Body of pancreas (tissue), 4 donors: ENCODE measurements at places on chromosomes 7 and 10.

DNA sequence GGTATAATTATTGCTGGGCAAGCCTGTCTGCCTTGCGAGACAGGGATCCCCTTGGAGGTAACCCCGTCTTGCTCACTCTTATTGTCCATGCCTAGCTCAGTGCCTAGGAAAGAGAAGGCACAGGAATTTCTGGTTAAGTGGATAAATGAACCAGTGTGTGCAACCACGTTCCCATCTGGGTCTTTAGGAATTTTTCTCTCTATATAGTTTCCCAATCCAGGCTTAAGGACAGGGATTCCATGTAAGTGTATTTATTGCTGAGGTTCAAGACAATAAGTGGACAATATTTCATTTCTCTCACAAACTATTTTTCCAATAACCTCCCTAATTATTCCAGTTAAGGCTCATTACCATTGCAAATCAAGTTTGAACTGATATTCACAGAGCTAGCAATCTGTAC is 8.9 kb upstream of the ADAM12 start:
- no peak for DNase-seq

DNA sequence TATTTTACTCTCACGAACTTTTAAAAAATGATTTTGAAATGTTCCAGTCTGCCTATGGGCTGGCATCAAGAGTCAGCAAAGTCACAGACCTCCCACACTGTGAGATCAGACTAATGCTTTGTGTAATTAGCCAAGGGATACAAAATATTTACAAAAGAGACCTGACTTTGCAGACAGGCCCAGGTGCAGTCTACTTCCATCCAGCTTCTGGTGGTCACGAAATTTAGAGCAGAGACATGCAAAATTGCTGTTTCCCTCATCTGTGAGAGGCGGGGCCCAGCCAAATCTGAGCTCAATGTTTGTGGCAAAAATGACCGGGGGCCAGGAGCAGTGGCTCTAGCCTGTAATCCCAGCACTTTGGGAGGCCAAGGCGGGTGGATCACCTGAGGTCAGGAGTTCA is 82.5 kb upstream of the PITRM1 start:
- no peak for DNase-seq

DNA sequence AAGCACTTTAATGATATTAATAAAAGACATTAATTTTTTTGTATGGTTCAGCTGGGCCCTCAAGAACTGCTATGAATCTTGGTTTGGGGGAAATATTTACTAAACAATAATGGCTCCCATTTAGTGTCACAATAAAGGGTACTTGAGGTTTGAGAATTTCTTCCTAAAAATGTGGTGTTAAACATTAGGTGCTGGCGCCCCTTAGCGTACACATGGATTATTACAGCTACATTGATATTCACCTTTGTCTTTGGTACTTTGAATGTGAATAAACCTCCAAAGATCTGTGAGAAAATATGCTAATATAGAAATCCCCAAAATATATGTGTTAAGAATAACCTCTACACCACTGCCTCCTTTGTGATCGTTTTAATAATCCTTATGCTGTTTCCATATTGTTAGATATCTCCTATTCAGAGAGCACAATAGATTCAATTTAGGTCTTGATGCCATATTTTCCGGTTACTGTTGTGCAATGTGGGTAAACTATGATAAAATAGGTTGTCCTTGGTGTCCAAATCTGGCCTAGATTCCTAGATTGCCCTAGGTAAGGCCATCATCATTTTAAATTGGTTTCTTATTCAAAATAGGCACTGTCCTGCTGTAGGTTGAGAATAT is 161.8 kb upstream of the CACNA2D1 start:
- peak; percentile 32 for DNase-seq

- DNase-seq = peak; percentile 71
Measured at GRCh38 chr7:124033095-124033806, 384 bp upstream of the TMEM229A start.

DNA sequence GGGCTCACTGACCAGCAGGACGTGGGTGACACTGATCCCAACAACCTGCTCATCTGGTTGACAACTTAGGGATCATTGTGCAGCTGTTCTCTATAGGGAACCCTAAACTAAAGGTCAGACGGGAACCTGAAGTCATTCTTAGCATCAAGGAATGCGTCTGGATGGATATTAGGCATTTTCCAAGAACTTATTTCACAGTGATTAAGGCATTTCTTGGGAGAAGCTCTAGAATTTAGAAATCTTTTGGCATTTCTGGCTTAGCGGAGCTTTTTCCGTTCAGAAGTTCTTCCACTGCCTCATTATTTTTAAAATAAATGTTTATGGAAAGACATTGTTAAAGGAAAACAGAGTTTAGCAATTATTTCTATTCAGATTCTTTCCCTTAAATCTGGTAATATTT is 303.3 kb upstream of the IGFBP3 start:
- DNase-seq = no peak

- DNase-seq = no peak
Measured at GRCh38 chr7:131354390-131354789, 26.7 kb downstream of the MKLN1 start.

DNA sequence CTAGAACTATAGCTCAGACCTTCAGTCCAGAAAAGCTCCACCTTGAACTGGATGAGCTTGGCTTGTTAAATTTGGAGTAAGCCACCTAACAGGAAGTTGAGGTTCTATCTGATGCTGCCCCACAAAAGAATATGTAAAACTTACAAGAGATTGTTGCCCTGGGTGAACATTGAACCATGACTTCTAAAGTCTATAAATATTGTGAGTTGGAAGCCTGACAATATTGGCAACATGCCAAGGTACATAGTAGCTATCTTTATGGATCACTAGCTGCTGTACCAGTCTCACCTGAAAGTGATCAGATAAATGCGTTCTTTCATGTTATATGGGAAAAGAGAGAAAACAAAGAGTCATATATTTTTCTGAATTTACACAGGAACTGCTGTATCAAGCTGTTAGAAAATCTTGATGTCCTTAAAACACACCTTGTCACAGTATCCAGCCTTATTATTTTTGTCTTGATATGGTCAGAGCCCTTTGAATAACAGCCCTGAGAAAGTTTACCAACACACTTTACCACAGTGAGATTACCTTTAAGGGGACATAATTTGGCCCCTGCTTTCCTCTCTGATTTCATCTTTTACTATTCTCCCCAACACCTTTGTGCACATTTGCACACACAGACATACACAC is 92.0 kb downstream of the LSMEM1 start:
- peak; percentile 16 for DNase-seq

DNA sequence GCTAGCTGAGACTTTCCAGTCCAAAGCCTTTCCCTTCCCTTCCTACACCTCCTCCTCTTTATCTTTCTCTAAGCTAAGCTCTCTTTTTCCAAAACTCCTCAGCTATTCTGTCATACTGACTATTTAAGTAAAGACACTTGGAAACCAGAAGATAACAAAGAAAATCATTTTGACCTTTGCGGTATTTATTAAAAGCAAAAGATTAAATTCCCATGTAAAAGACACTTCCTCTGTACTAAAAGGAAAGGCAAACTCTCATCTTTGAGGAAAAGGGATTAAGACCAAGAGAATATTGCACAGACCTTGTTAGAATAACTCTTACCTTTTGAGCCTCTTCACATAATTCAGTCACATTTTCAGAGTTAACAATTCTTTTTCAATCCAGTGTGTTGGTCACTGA is 15.8 kb downstream of the ST8SIA6 start:
- DNase-seq = no peak

DNA sequence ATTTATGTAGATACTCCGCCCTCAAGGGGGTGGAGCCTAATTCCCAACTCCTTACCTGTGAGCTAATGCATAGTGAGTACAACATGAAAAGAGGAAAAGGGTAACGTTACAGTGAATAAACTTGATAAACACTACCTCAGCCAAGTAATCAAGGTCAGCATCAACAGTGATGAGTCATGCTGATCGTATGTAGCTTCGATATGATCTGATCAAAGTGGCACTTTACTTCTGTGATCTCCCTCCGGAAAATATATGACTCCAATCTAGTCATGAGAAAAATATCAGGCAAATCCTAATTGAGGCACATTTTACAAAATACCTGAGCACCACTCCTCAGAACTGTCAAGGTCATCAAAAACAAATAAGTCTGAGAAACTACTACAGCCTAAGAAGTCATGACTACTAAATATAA is 70.4 kb downstream of the VTI1A start:
- DNase-seq = no peak

DNA sequence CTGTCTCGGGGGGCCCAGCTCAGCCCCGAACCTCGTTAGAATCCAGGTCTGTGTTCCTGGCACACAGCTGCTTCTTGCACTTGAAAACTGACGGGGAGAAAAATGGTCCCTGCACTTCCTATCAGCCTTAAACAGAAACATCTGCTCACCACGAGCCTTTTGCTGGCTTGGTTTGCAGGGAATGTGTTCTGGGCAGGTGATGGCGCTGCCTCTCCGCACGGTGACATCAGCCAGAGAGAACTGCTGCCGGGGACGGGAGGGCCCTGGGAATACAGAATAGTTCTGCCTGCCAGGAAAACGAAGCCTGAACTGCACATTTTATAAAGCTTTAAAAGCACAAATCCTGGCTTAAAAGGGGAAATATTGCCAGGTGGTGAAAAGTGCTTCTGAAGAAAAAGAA is 622.5 kb downstream of the TYW1 start:
- DNase-seq = peak; percentile 6

DNA sequence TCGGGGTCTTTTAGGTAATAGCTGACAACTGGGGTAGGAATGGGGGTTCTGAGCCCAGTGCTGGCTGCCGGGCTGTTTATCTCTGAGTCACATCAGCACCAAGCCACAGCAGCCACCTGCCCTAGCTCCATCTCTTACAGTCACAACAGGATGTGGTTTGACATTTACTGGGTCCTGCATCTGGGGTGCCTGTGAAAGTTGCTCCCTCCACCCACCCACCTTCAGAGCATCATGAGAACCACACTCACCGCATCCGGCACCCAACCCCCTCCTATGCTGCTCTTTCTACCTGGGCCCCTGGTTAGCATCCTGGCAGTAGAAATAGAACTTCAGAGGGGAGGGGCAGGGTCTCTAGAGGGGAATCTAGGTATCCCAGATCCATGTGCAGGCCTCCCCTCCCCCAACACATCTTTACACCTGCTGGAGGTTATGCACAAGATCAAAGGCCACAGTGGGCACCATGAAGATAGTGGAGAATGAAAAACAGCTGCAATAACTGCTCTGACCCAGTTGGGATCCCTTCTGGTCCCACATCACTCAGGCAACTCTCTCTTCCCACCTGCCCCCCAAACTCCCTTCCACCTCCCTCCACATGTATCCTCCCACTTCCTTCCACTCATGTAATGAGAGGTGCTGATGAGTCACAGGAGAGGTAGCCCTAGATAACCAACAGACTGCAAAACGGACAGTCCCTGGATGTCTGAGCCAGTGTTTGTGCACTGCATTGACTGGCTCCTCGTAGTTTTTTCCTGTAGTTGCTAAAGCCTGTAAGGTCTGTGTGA is 38.2 kb downstream of the PRSS2 start:
- no peak for DNase-seq

DNA sequence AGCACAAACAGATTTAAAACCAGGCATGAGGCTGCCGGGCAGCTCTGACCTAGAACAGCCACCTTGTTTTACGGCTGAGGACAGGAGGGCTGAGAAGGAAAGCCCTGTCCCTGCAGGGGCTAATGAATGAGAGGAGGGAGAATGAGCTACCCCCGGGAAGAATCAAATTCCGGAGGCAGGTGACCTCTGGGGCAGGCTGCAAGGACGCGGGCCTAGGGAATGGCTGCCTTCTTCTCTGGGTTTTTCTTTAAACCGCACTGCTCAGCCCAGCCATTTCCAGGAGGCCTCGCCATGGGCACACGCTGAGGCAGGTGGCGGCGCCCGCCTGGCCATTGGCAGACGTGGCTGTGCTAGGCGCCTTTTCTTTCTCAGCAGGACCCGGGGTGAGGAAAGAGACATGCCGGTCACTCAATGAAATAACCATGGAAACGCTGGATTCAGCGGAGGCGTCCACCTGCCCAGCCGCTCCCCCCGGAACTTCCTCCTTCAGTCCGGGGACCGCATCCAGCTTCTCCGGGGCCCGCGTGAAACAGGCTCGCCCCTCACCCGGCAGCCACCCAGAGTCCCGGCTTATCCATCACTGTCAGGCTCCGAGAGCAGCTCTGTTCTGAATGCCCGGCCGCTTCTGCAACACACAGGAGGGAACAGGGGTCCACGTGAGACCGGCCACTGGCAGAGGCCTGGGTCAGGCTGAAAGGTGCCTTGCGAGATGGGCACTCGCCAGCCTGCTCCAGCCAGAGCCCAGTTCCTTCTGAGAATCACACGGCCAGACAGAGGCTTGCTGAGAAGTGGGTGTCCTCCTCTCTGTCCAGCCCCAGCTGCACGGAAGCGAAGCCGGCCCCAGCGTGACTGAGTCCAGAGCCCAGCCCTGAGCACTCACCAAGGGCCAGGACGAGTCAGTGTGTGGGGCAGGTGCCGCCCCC is 82.1 kb downstream of the PDGFA start:
- DNase-seq = no peak

DNA sequence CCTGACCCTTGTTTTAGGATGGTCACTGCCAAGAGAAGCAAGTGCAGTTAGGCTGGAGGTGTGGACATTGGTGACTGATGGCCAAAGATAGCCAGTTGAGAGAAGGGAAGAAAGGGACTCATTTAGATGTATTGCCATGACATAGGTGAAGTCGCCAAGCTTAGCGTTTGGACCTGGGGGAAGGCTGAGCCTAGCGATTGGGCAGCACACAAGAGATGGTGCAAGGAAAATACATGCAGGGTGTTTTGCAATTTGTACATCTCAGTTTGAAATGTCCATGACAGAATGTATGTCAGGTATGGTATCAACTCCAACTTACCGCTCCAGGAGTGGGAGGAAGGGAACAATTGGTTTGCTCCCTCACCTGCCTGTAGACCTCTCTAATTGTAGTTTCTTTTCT is 134.3 kb downstream of the MAPK8 start:
- no peak for DNase-seq

GRCh38 chr7:80630608-80631405 is 7.6 kb upstream of the CD36 start:
- DNase-seq = no peak

- DNase-seq = no peak
Measured at GRCh38 chr10:131475043-131475442, 163.5 kb upstream of the TCERG1L start.

- no peak for DNase-seq
Measured at GRCh38 chr10:63099734-63100133, 33.4 kb upstream of the NRBF2 start.

DNA sequence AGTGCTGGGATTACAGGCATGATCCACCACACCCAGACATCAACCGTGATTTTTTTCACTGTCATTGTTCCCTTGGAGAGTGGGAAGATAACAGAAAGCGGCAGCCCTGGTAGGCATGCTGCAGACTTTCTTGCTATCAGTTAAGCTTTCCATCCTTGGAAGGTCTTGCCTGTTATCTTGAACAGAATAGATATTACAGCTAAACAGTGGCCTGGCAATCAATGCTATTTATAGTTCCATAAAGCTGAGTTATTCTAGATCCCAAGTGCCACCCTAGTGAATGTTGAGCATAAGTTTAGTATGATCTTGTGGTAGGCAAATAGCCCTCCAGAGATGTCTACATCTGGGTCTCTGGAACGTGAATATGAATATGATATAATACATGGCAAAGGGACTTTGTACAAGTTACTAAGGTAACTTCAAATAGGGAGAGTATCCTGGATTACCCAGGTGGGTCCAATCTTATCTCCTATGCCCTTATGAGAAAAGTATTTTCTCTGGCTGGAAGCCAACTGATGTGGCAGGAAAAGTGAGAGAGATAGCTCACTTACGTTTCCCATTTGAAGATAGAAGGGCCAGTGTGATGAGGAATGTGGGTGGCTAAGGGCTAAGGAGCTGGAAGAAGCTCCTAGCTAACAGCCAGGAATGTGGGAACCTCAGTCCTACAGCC is 609.1 kb upstream of the IGFBP3 start:
- DNase-seq = no peak

GRCh38 chr7:108452707-108453106 is 3.5 kb downstream of the NRCAM start:
- no peak for DNase-seq

GRCh38 chr7:125567686-125568085 is 638.1 kb upstream of the POT1 start:
- DNase-seq = no peak
